ENCODE measurements at places on chromosomes 6 and 20. TPM values are rescaled to one million over a fixed set of nuclear protein-coding genes. Genes with fewer than 3 reads are reported as not detected.
A peak's percentile ranks its signal among the peaks of the same experiment; 100 is the strongest.

DNA sequence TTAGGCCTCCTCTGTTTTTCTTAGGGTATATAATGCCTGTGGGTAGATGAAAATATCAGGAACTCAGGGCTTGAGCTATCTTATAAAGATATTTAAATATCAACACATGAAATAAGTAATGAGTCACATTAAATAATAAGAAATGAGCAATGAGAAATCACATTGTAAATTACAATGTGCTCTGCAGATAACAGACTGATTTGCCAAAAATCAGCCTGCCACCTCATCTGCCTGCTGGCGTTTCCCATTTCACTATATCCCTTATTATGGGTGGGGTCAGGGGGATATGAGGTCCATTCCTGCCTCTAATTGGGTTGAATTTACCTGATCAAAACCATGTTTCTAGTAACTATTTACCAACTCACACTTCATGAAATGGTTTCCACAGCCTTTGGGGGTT is 335.2 kb downstream of the CDC5L start:
- DNase-seq = no peak

DNA sequence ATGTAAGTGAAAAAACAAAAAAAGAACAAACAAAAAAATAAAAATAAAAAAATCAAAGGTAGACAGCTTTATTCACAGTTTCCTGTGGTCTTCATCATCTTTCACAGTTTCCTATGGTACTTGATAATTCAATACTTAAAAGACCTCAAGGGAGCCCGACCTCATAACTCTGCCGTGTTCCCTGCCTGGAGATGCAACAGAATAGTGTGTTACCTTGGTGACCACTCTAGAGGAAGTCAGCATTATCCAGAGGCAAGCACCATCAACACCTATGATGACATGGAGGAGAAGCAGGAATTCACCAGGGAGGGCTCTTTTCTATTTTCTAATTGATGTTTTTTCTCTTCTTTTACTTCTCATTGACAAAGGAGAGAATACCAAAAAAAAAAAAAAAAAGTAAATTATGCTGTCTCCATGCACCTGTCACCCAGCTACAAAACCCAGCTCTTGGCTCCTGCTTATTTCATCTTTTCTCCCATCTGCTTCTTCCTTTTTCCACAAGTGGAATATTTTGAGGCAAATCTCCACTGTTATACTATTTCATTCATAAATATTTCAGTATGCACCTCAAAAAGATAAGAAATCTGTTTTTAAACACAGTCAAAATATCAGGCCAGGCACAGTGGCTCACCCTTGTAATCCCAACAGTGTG is 95.8 kb upstream of the STXBP5 start:
- no peak for DNase-seq

DNA sequence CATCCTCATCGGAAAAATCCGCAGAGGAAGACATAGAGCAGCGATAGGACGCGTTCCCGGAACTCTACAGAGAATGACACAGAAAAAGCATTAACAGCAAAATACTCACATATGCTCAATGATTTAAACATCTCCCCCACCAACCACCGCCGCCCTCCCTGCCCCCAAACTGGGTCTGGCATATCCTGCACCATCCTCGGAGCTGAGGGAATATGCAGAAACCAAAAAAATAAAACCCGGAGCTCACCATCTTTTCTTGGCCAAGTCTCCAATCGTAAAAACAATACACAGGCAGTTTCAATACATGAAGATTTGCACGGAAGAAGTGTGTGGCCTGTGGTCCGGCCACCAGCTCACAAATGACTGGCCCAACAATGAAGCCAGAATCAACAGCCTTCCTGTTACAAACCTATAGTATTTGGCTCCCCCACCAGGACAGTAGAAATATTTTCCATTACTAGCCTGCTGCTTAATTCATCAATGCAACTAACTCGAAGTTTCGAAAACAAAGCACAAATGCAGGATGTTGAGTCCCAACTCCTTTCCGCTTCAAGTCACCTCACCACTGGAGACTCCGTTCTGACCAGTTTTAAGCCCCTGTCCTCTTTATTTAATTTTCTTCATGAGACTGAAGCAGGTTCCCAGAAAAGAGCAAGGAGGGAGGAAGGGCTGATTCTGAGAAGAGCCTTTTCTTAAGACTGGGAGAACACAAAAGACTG is 103.2 kb upstream of the BEND6 start:
- peak; percentile 67 for DNase-seq

DNA sequence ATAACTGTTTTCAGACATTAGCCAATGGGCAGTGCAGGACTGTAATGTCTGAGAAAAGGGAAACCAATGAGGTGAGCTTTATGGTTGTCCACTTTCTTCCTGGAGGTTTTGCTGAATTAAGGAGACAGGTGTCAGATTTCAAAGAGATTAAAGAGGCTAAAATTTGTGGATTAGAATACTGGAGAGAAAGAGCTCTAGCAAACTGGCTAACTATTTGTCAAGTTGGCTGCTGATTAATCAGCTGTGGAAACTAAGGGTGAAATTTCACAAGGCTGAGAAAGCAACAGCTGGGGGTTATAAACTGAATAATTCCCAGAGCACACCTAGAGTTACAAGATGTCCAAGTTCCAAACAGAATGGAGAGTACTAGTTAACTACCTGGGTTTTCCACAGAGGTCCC is 198.9 kb downstream of the TBC1D32 start:
- DNase-seq = no peak

DNA sequence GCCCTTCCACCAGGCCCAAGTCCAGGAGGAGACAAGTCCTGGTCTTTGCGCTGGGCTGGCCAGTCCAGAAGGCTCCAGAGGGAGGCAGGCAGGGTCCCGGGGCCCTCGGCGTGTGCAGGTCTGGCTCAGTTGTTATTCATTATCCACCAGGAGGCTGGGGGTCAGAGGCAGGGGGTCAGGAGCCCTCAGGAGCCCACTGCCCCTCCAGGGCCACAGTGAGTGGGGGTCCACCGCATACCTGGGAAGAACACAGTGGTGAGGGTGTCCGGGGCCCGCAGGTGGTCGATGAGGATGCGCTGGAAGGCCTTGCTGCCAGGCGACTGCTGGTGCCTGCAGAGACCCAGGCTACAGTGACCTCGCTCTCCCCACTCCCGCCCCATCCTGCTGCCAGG is 4.4 kb upstream of the C20orf144 start:
- no peak for DNase-seq

DNA sequence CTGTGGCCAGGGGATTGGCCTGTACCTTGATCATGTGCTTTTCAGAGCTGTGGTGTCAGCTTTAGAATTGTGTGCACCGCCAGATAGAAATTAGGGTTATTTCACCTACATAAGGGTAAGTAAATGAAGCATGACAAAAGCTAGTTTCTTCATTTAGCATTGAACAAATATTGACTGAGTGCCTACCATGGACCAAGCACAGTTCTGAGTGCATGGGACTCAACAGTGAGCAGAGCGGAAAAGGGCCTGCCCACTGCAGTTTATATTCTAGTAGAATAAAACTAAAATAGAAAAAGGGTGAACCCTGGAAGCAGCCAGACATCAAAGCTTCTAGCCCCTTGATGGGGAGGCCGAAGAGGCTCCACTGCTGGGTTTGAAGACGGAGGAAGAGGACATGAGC is 25.6 kb downstream of the ECT2L start:
- DNase-seq = no peak

DNA sequence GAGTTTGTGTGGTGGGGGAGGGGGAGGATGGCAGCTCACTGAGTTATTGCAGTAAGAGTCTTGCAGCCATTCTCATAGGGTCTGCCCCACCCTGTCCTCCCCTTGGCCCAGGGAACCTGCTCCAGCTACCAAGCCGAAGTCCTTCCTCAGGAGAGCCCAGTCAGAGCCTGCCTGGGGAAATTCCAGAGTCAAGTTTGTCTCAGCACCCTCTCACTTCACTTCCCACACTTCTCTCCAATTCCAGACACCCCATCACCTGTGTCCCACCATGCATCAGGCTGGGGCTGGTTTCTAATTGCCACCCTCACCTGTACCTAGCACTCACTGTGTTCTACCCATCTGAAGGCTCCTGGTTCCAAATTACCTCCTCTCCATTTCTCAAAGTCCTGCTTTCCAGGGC is 10.3 kb upstream of the SLC22A16 start:
- DNase-seq = no peak

Gene SLC22A2
- not detected for total RNA-seq

Measured in HT1080 (cell line).